Hippocampal formation (tissue), 2 donors: ENCODE measurements at places on chromosomes 7 and 10.
A peak's percentile ranks its signal among the peaks of the same experiment; 100 is the strongest.

GRCh38 chr7:157877298-157878090, 540.7 kb downstream of the DNAJB6 start:
- DNase-seq: no peak

- no peak for DNase-seq
Observed at GRCh38 chr10:8504499-8504898, 450.0 kb downstream of the GATA3 start.

DNA sequence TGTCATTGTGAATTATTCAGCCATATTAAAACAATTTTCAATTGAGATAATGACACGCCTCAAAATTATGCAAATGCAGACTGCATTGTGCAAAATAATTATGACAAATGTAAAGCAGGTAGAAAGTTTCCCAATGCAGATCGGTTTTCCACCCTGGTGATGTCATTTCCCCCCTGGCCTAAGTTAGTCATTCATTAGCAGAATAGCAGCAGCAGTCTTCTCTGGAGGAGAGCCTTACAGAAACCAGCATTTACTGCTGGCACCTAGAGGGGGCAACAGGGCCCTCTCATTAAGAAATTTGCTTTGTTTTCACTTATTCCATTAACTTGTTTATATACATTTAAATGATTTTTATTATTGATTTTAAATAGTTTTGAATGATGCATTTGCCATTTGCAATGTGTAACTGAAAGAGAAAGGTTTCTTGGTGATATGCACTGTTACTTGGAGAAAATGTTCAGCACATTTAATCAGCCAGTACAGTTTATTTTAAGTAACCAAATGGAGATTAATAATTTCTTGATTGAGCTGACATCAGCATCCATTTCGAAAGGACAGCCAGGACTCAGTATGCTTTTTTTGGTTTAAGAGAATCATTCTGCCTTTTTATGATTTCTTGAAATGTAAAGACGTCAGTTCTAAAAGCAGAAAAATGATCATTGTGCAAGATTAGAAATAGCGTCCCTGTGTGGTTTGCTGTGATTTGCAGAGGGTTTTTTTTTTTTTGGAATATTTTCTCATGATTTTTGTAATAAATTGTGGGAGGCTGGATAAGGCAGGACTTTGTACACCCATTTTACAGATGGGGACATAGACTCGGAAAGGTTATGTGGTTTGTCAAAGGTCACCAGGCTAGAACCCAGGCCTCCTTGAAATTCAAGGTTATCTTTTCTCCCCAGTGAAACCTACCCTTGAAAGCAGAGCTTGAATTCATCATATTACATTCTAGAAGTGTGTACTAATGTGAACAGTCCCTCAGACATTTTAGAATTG, 3.5 kb downstream of the ARID5B start:
- DNase-seq: peak; percentile 27

DNA sequence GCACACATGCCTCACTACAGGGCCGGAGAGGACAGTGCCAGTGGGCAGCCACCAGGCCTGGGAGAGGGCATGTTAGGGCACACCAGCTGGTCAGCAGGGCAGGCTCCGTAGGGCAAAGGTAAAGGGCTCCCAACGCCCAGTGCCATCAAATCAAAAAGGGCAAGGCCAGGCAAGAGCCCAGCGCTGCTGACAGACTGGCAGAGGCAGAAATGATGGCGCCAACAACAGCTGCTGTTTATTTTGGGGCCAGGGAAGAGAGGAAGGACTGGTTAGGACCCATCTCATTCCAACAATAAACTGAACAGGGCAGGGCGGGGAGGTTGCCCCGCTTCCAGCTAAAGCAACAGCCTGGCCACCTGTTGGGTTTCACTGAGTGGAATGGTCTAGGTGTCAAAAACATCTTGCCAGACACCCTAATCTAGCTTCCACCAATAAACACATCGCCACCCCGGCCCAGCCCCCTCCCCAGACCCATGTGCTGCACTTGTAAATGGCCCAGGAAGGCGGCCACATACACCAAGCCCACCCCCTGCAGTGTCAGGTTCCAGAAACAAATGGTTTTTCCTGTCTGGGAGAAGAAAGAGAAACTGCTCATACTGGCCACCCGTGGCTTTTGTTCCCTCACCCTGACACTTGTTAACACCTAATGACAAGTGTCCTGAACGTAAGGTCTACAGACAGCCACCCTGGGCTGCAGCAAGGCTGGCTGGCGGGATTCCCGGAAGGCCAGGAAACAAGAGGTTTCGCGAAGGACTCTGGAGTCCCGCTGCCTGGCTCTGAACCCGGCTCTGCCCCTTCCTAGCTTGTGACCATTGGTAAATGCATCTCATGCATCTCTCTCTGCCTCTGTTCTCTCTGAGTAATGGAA, 15.3 kb downstream of the SH3PXD2A start:
- no peak for DNase-seq

GRCh38 chr7:151871189-151871735, 5.7 kb downstream of the PRKAG2 start:
- no peak for DNase-seq

- DNase-seq: no peak
Observed at GRCh38 chr10:4138146-4138721, 353.2 kb upstream of the KLF6 start.

DNA sequence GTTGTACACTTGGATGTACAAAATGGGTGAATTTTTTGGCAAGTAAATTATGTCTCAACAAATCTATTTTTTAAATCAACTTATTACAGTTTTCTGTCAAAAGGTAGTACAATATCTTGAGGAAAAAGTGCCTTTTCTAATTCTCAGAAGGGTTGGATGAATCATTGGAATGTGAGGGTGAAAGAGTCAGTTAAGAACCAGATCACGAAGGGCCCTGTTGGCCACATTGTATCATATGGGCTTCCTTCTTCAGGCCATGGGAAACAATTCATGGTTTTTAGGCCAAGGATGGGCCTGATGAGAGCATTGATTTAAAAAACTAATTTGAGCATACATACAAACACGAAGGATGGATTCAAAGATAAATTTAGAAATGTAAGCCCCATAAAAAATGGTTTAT, 503.7 kb downstream of the TNS3 start:
- DNase-seq: no peak
